ENCODE measurements at places on chromosomes 1 and 21.

GRCh38 chr1:154944401-154945159 lies 8.1 kb upstream of the PMVK start:
- no peak for DNase-seq

- no peak for DNase-seq
These were observed 55.0 kb downstream of the TRAF5 start for GRCh38 chr1:211381481-211382181.

DNA sequence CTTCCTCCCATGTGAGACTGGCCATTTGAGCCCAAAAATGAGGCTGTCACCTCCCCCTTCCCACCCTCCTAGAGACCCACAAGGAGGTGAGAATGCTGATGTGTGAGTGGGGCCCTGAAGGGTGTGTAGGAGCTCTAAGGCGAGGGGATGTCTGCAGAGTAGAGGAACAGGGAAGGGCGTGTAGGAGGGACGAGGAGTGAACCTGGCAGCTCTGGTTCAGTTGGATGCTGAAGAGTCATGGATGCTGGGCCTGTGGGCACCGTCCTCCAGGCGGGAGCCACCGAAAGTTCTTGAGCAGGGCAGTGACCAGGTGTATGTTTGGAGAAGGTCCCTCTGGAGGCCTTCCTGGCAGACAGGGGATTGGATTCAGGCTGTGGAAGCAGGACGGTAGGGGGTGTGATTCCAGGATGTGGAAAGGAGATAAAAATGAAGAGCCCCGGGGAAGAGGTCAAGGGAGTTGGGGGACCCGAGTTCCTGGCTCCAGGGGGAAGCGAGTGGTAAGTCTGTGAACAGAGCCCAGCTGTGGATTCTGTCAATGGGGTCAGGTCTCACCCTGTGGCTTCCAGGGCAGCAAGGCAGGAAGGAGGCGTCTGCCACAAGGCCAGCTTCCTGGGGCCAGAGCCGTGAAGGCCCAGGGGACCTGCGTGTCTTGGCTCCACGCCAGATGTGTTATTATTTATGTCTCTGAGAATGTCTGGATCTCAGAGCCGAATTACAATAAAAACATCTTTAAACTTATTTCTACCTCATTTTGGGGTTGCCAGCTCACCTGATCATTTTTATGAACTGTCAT lies 7.9 kb downstream of the SAMD11 start:
- no peak for DNase-seq

GRCh38 chr1:31712630-31713029 lies 8.8 kb upstream of the COL16A1 start:
- no peak for DNase-seq

GRCh38 chr1:43930168-43930948 lies 3.2 kb upstream of the ARTN start:
- no peak for DNase-seq

DNA sequence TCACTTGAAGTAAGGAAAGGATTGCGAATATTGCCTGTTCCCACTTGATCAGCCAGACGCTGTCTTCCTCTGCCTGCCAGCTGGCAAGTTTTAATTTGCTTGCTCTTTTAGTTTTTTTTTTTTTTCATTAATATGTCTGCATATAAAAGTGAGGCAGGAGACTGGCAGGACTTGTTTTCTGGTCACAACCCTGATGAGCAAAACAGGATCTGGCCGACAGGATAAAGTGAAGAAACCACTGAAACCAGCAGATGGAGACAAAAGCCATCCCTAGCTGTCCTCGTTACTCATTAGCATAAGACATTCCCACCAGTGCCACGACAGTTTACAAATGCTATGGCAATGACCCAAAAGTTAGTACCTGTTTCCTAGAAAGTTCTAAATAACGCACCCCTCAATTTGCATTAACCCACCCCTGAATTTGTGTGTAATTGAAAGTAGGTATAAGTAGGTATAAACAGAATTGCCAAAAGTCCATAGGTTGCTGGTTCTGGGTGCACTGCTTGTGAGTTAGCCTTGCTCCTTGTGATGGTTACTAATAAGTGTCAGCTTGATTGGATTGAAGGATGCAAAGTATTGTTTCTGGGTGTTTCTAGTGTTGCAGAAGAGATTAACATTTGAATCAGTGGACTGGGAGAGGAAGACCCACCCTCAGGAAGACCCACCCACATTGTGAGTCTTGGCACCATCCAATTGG lies 60.8 kb downstream of the ZNF684 start:
- no peak for DNase-seq

GRCh38 chr1:63691701-63692425 lies 82.0 kb upstream of the ROR1 start:
- no peak for DNase-seq

DNA sequence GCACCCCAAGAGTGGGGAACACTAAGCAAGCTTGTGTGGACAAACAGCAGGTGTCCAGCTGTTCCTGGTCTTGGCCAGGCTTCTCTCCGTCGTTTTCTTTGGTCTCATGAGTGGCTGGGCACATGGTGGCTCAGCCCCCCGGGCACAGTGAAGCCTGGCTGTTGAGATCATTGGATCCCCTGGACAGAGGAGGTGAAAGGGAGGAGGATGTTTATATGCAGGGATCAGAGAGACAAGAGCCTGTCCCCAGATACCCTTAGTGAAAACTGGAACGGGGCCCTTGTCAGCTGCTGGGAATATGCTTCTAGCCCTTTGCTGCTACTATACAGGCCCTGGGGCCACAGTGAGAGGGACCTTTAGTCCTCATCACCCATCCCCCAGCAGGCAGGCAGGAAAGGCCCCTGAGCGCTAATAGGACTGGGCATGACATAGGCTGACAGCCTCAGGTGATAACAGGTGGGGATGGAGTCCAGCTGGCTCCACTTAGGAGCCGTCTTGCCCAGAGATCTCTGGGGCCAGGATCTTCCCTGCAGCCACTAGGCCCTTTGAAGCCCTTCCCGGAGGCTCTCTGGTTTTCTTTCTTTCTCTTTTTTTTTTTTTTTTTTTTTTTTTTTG lies 16.4 kb downstream of the EPHA8 start:
- no peak for DNase-seq

DNA sequence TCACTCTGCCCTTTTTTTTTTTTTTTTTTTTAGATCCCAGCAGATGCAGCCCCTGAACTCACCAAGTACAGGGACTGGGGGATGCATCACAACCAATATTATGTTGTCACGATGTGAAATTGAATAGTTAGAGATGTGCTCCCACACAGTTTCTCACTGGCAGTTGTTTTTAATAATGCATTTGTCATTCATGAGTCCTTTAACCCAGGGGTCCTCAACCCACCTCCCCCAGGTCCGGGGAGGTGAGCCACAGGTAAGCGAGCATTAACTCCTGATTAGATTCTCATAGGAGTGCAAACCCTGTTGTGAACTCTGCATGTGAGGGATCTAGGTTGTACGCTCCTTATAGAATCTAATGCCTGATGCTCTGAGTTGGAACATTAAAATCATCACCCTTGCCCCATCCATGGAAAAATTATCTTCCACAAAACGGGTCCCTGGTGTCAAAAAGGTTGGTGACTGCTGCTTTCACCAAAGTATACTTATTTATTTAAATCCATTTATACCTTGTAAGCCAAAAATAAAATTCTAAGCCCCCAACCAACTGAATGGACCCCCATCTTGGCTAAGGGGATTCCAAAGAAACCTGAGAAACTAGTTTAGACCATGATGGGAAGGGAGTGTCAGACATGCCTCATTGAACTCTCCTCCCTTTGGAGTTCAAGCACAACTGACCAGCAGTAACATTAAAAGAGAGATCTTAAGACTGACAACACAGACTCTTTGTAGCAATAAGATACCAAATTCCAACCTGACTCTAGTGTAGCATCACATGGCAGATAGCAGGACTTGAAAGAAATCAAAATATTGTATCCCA lies 119.3 kb upstream of the ATP1A1 start:
- DNase-seq, result no peak

DNA sequence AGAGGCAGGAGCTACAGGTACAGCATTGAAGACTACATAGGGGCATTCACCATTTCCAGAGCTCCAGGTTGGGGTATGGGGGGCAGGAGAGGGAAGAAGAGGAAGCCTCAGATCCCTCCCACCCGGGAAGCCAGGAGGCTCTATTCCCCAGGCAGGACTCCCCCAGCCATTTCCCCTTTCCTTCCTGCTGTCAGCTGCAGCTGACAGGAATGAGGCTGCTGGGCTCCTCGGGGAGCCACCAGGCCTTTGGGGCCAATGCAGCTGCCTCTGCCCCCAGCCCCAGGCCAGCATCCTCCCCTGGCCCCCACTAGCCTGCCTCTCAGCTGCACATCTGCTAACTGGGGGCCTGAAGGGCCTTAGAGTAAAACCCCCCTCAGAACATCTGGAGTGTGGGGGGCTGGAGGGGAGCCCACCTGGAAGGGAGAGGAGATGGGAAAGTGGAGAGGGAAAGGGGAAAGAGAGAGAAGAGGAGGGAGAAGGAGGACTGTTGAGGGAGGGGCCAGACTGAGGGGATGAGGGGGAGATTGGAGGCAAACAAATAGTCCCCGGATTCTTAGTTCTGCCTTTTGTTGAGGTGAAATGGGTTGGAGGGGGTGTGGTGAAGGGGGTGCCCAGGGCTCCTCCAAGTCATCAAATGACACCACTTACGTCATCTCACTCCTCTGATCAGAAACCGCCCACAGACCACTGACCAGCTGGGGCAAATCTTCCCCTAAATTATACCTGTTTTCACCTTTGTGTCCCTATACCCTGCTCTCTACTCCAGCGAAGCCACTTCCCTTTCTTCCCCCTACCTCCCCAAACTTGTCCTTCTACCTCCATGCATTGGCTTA lies 58.0 kb downstream of the LGR6 start:
- DNase-seq, result no peak

- no peak for DNase-seq
These were observed 980 bp upstream of the CLDN19 start for GRCh38 chr1:42740851-42741580.

GRCh38 chr1:173103006-173103405 lies 52.3 kb upstream of the TNFSF18 start:
- DNase-seq, result no peak

- DNase-seq, result no peak
These were observed 6.0 kb downstream of the DYNLT5 start for GRCh38 chr1:66758241-66758755.

GRCh38 chr1:98660940-98661543 lies 479 bp upstream of the SNX7 start:
- no peak for DNase-seq

DNA sequence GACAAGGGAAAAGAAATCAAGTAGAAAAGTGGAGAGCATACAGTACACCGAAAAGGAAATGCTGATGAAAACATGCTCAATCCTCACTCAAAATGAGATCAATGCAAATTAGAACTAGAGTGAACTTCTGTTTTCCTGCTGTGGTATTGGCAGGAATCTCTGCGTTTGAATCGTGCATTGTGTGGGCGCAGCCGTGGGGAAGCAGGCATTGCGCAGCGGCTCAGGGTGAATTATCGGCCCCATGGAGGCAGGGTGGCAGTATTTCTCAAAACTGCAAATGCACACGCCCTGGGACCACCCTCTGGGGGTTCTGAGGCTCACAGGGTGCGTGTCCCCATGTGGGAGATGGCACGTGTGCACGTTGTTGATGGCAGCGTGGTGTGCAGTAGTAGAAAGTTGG lies 140.6 kb downstream of the PEX14 start:
- no peak for DNase-seq

GRCh38 chr1:173392895-173393658 lies 84.1 kb upstream of the PRDX6 start:
- DNase-seq, result no peak

GRCh38 chr1:47225430-47226100 lies 6.5 kb downstream of the TAL1 start:
- DNase-seq, result no peak

DNA sequence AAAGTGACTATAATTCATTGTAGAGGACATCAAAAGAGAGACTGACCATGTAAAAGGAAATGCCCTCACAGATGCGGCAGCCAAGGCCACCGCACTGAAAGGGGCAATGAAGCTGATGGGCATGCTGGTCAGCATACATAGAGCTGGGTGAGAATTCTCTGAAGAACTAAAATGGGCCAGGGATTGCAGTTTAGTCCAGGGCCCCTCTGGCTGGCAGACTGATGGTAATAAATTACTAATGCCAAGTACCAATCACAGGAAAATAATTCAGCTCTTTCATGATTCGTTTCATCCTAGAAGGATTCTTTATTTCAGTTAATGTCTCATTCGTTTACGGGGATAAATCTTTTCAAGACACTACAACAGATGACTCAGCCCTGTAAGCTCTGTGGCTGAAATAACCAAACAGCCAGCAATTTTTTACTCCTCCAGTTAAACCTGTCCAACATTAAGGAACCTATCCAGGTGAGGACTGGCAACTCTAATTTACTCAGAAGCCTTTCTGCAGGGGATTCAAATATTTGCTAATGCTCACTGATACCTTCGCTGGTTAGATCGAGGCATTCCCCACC lies 56.9 kb upstream of the MAP1LC3C start:
- DNase-seq, result no peak

- no peak for DNase-seq
These were observed 95.0 kb downstream of the GDAP2 start for GRCh38 chr1:117834416-117834815.

DNA sequence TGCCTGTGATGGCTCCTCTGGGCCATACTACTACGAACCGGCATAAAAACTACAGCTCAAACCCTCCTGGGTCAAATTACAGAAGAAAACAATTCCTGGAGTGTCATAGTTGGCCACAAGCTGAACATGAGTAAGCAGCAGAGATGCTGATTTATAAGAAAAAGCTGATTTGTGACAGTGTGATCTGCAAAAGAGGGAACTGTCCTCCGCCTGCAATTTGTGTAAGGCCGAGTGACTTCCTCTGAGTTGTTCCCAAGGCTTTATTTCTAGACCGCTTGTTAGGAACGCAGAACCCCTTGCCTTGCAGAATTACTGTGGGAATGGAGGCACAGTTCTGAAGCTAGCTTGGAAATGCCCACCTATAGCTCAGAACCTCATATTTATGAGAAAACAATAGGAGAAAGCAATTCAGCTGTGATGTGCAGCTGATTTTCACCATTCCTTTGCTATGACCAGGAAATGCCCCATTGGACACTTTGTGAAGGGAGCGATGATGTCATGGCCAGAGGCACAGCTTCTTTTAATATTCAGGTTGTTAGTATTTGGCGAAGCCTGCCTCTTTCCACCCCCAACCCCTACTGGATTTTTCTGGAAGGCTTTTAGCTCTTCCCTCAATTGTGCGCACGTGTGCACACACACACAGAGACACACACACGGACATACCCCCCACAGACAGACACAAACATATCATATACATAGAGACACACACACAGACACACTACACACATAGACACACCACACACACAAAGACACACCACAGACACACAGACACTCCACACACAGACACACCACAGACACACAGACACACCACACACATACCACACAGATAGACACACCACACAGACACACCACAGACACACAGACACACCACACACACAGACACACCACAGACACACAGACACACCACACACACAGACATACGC lies 47.6 kb downstream of the IER5 start:
- no peak for DNase-seq

GRCh38 chr1:20604678-20605077 lies 15.8 kb downstream of the CDA start:
- DNase-seq, result no peak

- DNase-seq, result no peak
These were observed 44.7 kb downstream of the FMN2 start for GRCh38 chr1:240136402-240136801.

Data from omental fat pad (tissue), 4 donors.